Central memory CD8-positive, alpha-beta T cell (primary cell): ENCODE measurements at places on chromosomes 3 and 15.
A peak's percentile ranks its signal among the peaks of the same experiment; 100 is the strongest.

DNA sequence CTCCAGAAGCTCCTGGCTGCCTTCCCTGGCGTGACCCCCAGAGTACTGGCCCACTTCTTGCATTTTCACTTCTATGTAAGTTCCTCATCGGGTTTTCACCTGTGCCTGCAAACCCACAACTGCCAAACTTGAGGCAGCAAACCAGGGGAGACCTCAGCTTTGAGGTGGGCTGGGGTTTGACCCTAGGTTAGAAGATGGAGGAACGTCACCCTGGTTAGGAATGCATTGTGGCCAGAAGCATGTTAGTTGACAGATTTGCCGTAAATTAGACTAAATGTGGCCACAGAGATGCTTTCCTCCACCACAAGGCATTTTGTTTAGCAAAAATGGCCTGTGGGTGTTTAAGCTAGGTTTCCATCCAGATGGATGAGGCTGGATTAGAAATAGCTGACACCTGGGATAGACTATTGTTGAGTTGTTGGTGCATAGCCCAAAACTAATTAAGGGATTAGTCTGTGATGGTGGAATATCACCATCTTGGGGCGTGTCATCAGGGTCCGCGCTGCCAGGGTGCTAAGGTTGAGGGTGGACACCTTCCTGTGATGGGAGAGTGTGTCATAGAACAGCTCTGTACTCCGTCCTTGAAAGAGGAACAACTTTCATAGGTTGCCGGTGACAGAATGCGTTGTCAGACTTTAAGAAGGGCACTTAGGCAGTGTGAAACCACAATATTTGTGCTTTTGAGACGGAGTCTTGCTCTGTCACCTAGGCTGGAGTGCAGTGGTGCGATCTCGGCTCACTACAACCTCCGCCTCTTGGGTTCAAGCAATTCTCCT is 3.6 kb downstream of the NISCH start:
- DNase-seq, result no peak

DNA sequence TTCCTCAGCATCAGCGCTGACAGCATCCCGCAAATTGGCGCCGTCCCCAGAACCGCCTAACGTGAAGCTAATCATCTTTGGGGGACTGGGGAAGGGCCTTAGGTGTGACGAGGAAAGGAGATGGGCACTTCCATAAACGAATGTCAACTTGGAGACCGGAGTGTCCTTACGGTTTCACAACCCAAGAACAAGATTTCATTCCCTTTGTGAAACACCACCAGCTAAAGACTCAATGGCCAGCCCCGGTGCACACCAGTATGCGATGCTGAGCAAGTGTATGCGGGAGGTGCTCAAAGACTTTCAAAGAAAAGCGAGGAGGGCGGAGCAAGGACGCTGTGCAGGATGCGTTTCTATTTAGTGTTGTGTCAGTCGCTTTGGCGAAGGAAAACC is 759 bp upstream of the TTBK2 start:
- peak; percentile 22 for DNase-seq

GRCh38 chr3:195580744-195581443 is 2.8 kb downstream of the APOD start:
- no peak for DNase-seq

DNA sequence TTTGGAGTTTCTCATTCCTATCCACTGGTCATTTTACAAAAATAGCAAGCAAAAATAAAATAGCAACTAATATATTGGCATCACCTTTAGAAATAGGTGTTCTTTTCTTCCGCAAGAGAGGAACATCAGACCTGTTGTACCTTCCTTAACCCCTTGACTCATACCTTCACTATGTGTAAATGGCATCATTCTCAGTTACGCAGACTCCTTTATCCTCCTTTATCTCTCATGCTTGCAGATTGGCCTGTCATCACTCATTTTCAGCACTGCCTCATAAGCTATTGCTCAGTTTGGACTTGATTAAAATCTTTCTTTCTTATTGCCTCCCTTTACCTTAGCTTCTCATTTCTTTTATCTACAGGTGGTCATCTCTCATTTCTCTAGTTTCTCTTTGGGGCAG is 21.4 kb downstream of the ARHGEF26 start:
- no peak for DNase-seq

- DNase-seq, result no peak
Observed at GRCh38 chr3:124832782-124833709, 54.1 kb downstream of the ITGB5 start.
